ENCODE measurements at places on chromosomes 7 and 10.
A peak's percentile ranks its signal among the peaks of the same experiment; 100 is the strongest.

- H3K27ac ChIP-seq: no peak overlapping the region
- DNase-seq: no peak
- no peaks in the 10 kb centered on the region for H3K4me1 ChIP-seq
- peaks cover 20% of the 10 kb centered on the region for H3K36me3 ChIP-seq
Observed at GRCh38 chr10:404346-404745, 269.1 kb downstream of the ZMYND11 start.

DNA sequence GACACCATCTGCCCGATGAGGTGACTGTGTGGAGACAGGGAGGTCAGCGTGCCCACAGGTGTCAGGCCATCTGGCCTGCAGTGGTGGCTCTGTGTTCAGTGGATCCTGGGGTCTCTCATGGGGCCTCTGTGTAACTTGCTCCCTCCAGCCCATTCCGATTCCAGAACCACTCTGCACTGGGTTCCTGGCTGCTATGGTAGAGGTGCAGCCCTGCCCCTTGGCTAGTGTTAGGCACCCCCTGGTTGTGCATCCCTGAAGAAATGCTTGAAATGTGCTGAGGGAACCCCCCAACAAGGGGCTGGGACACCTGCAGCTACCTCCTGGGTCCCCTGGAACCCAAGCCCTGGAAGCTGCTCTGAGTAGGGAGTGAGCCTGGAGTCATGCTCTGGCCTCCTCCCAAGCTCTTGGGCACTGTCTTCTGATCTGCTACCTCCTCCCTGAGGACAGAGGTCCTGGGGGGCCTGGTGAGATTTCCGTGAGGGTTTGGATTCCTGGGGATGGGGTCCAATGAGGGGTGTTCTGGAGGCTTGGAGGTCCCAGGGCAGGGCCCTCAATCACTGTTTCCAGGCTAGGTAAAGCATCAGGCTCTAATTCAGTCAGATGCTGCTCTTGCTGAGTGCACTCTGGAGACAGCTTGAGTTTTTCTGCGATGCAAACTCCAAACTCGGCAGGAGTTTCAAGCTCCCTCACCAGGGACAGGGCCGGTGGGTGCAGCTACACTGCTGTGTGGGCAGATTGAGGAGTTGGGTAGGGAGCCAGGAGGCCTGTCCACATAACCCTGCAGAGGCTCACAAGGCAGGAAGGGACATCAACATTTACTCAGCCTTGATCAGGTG lies 27.7 kb downstream of the RAMP3 start:
- H3K4me3 ChIP-seq: no peak overlapping the region
- no peak overlapping the region for H3K27ac ChIP-seq
- H3K36me3 ChIP-seq: no peaks in the 10 kb centered on the region
- no peaks in the 10 kb centered on the region for H3K27me3 ChIP-seq
- DNase-seq: no peak

- no peak for DNase-seq
- no peaks in the 10 kb centered on the region for H3K36me3 ChIP-seq
- H3K4me1 ChIP-seq: peaks cover 36% of the 10 kb centered on the region
- peak overlapping the region; percentile 63 for H3K27ac ChIP-seq
- H3K4me3 ChIP-seq: no peak overlapping the region
- no peaks in the 10 kb centered on the region for H3K27me3 ChIP-seq
Observed at GRCh38 chr10:131923038-131923756, 22.4 kb downstream of the PPP2R2D start.

GRCh38 chr10:32982293-32982709 lies 24.3 kb upstream of the ITGB1 start:
- DNase-seq: no peak
- H3K4me3 ChIP-seq: no peak overlapping the region
- H3K4me1 ChIP-seq: peaks cover 4% of the 10 kb centered on the region
- no peaks in the 10 kb centered on the region for H3K36me3 ChIP-seq
- H3K27ac ChIP-seq: peak overlapping the region; percentile 87

DNA sequence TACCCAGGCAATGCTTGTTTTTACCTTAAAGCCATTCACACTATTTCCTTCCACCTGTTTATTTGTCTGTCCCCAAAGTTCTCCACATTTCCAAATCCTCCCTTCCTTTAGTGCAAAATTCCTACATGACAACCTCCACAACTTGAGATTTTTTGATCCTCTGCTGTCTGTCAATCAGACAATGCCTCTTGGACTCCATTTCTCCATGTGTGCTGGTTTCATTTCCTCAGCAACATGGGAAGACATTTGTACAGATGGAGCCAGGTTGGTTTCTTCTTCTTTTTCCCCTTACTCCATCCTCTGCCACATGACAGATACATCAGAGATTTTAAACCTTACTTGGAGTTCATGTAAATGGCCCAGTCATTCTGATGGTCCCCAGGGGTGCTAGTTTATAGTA lies 19.1 kb upstream of the GIMAP2 start:
- no peaks in the 10 kb centered on the region for H3K36me3 ChIP-seq
- no peak overlapping the region for H3K4me3 ChIP-seq
- H3K27me3 ChIP-seq: no peaks in the 10 kb centered on the region
- no peak for DNase-seq
- no peaks in the 10 kb centered on the region for H3K4me1 ChIP-seq

DNA sequence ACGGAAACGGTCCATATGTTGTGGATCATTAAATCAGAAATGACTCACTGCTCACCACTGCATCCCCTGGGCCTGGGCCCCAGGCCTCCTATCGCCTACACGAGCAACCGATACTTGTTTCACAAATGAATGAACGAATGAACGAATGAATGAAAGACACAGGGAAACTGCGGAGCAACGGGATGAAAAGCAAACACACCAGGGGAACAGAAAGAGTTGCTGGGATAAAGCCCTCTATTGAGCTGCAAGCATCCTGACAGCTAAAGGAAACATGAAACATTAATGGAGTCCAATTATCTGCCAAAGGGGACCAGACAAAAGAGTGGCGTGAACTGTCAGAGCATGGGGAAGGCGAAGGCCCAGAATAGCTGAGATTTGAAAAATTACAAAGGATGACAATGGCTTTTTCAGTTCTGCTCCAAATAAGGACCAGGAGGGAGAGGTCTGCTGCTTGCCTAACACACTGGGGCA lies 92.1 kb downstream of the GRB10 start:
- H3K4me3 ChIP-seq: no peak overlapping the region
- peaks cover 37% of the 10 kb centered on the region for H3K4me1 ChIP-seq
- no peaks in the 10 kb centered on the region for H3K27me3 ChIP-seq
- H3K36me3 ChIP-seq: no peaks in the 10 kb centered on the region

DNA sequence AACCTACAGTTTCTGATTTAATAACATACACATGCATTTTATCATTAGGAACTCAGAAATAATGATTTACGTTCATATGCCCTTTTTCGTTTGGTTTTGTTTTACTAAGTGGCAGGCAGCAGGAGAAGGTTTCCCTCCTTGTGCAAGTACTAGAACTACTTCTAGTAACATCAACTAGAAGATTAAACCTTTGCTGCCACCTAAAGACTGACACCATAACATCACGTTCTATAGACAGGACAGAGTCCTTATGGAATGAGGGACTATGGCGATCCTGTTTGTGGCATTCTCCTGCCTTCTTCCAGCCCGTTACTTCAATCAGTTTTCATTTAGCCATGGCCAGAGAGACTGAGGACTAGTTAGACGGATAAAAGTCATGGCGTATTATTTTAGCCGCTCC lies 53.2 kb downstream of the GAD2 start:
- DNase-seq: no peak
- H3K27ac ChIP-seq: no peak overlapping the region
- H3K36me3 ChIP-seq: no peaks in the 10 kb centered on the region
- H3K4me1 ChIP-seq: no peaks in the 10 kb centered on the region
- H3K27me3 ChIP-seq: no peaks in the 10 kb centered on the region

- DNase-seq: no peak
- H3K4me1 ChIP-seq: no peaks in the 10 kb centered on the region
- no peak overlapping the region for H3K4me3 ChIP-seq
Observed at GRCh38 chr7:48139459-48139858, 31.8 kb upstream of the ABCA13 start.

DNA sequence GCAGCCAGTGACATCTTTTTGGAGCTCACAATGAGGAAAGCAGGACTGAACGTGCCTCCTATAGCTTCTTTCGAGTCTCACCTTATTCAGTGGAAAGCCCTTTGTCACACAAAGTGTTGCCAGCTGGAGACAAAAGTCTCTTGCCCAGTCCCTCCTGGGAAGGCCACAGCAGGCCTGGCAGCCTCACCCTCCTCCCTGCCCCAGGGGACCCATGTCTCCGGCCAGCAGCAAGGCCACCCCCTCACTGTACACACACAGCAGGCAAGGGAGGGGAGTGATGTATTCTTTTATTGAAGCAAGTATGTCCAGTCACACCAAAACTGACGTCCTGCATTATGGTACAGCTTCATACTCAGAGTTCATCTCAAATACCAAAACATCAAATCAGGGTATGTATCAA lies 56.0 kb downstream of the CSGALNACT2 start:
- no peaks in the 10 kb centered on the region for H3K27me3 ChIP-seq
- DNase-seq: no peak
- no peak overlapping the region for H3K4me3 ChIP-seq
- no peaks in the 10 kb centered on the region for H3K36me3 ChIP-seq

- H3K4me3 ChIP-seq: no peak overlapping the region
- H3K27me3 ChIP-seq: no peaks in the 10 kb centered on the region
- no peaks in the 10 kb centered on the region for H3K36me3 ChIP-seq
- peaks cover 5% of the 10 kb centered on the region for H3K4me1 ChIP-seq
Observed at GRCh38 chr7:131546126-131546525, 10.3 kb downstream of the PODXL start.

DNA sequence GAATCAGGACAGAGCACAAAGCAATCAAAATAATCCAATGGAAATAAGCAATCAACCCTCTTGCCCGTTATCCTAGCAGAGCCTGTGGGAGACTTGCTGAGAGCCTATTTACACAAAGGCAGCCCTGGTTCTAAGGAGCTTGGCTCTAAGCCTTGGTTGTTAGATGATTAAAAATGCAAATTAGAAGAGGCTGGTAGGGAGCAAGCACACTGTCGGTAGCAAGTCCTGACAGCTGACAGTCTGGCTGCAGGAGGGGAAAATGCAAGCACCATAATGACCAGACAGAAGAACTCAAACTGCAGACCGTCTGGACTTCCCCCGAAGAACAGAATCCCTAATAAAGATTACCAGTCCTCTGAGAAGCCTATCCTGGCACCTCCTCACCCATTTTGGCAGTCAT lies 131.8 kb upstream of the CTTNBP2 start:
- H3K4me3 ChIP-seq: no peak overlapping the region
- no peaks in the 10 kb centered on the region for H3K36me3 ChIP-seq
- H3K27ac ChIP-seq: no peak overlapping the region

DNA sequence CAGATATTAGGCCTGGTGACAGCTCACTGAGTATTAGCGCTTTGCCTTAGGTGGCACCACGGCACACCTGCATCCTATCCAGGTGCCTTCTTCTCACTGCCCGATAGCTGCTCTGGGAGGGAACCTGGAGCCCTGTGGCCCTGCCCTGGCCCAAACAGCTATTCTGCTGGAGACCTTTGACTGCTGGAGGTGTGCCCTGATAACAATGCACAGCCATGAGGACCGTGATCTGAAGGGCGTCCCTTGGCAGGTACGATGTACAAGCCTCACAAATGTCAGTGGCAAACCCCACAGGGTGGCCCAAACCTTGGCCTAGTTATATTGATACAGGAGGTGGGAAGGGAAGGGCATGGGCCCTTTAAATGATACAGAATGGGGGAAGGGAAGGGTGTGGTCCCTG lies 259.5 kb downstream of the GRID1 start:
- no peak overlapping the region for H3K4me3 ChIP-seq
- no peaks in the 10 kb centered on the region for H3K4me1 ChIP-seq
- H3K27ac ChIP-seq: no peak overlapping the region
- H3K27me3 ChIP-seq: no peaks in the 10 kb centered on the region
- no peak for DNase-seq

DNA sequence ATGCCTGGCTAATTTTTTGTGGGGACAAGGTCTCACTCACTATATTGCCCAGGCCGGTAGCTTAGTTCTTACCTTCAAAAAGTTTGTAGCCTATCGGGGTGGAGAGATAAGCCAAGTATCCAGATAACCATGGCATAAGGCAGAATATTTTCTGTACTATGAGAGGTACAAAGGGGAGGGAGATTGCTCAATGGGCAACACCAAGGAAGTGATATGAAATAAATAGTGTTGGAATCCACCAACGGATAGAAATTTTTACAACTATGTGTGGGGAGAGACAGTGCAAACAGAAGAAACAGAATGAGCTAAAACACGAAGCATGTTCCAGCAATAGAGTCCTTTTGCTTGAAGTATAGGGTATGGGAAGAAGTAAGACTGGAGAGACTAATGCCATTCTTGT lies 8.1 kb downstream of the SCD start:
- no peaks in the 10 kb centered on the region for H3K36me3 ChIP-seq
- no peak overlapping the region for H3K4me3 ChIP-seq
- no peaks in the 10 kb centered on the region for H3K4me1 ChIP-seq
- no peaks in the 10 kb centered on the region for H3K27me3 ChIP-seq
- no peak for DNase-seq

DNA sequence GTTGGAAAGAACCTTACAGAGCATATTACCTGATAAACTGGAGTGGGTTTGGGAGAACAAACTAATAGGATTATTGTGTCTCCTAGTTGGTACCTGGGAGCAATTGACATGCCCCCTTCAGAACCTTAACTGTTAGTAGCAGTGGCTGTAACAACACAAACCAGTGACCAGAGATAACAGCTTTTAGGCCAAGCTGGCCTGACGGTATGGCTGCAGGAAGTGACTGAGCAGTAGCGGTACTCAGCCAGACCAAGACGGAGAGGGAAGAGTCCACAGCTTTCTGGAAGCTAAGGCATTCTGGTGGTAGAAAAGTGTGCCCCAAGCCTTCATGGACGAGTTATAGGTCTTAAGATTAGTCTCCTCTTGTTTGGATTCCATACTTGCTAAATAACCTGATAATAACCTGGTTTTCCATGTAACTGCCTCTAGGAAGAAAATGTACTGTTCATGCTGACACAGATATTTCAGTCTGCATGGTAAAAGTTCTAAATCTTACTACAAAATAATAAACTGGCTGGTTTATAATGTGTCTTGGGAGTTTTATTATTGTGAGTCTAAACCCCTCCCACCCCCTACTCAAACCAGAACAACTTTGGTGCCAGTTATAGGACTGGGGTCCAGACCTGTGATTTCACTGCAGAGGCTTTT lies 11.3 kb downstream of the NOLC1 start:
- DNase-seq: no peak
- no peaks in the 10 kb centered on the region for H3K27me3 ChIP-seq
- H3K4me1 ChIP-seq: no peaks in the 10 kb centered on the region

DNA sequence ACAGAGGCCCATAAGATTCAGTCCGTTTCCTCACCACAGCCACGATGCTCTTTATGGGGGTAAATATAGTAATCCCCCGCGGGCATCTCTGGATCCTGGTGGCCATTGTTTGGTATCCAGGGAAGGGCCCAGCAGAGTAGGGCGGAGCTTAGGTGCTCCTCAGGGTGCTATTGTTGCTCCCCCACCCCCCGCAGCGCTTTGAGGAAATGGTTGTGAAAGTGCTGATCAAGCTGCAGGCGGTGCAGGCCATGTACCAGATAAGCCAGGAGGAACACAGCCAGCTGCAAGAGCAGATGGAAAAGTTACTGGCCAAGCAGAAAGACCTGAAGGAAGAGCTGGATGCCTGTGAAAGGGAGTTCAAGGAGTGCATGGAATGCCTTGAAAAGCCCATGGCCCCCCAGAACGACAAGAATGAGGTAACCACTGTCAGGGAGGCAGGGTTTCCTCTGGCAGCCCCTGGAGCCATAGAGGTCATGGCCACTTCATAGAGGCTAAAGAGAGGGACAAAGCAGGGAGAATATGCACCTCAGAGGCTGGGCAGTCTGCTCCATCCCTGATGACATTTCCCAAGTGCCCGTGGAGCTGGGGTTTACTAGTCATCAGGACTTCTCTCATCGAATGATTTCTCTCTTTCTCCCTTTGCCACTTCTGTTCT lies 17.6 kb upstream of the FLNC start:
- H3K4me1 ChIP-seq: peaks cover 45% of the 10 kb centered on the region
- no peaks in the 10 kb centered on the region for H3K27me3 ChIP-seq
- no peak for DNase-seq
- no peaks in the 10 kb centered on the region for H3K36me3 ChIP-seq
- peak overlapping the region; percentile 0 for H3K27ac ChIP-seq

Measured in gastrocnemius medialis (tissue), 4 donors.